CD8-positive, alpha-beta memory T cell (primary cell): ENCODE measurements at places on chromosomes 12 and 14. TPM values are rescaled to one million over a fixed set of nuclear protein-coding genes. Genes with fewer than 3 reads are reported as not detected.

- no peak for DNase-seq
These were observed 6.4 kb upstream of the SLC25A3 start for GRCh38 chr12:98587084-98587483.

- no peak for DNase-seq
These were observed 181.9 kb downstream of the SLC6A15 start for GRCh38 chr12:84730561-84731162.

DNA sequence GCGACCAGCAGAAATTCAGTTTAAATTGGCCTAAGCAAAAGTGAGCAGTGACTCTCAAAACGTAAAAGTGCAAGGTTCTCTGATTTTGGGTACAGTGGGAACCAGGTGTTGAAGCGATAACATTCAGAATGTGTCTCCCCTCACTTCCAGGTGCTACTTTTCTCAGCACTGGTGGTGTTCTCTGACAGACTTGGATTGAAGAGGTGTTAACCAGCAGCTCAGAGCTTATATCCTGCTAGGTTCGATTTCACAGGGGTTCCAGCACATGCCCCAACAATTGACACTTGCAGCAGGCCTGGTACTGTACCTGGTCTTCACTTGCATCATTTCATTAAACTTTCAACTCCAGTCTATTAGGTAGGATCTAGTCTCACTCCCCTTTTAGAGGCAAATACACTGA, 680.2 kb downstream of the VRK1 start:
- no peak for DNase-seq

GRCh38 chr14:37544407-37544806, 50.6 kb downstream of the FOXA1 start:
- DNase-seq, result no peak

GRCh38 chr12:11510671-11511070, 115.3 kb upstream of the PRB2 start:
- no peak for DNase-seq

DNA sequence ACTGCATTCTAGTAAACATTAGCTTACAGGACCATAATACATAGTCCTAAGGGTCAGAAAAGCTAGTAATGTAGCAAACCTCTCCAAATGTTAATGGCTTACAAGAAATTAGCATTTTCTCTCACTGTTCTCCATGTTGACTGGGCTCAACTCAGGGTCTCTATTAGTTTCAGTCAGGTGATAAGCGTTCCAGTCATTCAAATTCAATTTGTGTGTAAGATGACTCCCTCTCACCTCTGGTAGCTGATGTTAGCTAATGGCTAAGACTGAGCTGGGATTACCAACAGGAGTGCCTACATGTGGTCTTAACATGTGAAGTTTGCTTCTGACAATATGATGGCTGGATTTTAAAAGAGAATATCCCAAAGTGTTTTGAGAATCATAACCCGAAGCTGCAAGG, 630.5 kb upstream of the USP15 start:
- DNase-seq, result no peak

GRCh38 chr12:52686063-52686462, 5.9 kb upstream of the KRT1 start:
- no peak for DNase-seq

DNA sequence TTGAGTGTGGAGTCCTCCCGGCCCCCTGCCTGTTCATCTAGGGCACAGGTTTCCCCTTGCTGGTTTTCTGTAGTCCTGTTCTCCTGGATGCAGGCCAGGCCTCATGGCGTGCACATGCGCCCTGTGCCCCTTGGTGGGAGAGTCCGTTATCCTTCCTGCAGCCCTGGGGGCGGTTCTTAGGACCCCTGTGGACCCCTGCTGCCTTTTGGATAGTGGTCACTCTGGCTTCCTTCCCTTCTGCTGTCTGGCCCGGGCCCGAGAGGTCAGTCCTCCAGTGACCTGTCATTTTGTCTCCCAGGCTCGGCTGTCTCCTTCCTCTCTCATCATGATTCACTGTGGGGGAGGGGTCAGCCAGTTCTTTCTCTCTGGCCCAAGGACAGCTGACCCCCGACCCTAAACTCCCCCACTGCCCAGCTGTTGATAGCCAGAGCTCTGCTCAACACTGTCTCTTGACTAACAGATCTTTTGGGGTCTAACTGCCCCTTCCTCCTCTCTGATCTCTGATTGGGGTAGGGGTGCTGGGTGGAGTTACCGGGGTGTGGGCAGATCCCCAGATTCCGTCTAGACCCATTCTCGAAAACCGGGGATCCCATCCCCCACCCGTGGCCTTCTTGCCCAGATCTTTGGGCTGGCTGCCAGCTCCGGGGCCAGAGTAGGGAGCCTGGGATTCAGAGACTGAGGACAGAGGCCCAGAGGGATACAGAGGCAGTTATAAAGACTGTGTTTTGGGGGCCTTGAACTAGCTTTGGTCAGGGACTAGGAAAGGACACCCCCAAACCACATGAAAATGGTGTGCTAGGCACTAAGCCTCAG, 7.0 kb downstream of the CCND2 start:
- no peak for DNase-seq

The CLEC1B gene
- total RNA-seq, result not detected

The ACVRL1 gene
- total RNA-seq, result not detected
